Fibroblast of pulmonary artery (primary cell): ENCODE measurements at places on chromosomes 7 and 10.

- peak; percentile 13 for DNase-seq
These were observed 92.9 kb downstream of the ZNF467 start for GRCh38 chr7:149680331-149681025.

DNA sequence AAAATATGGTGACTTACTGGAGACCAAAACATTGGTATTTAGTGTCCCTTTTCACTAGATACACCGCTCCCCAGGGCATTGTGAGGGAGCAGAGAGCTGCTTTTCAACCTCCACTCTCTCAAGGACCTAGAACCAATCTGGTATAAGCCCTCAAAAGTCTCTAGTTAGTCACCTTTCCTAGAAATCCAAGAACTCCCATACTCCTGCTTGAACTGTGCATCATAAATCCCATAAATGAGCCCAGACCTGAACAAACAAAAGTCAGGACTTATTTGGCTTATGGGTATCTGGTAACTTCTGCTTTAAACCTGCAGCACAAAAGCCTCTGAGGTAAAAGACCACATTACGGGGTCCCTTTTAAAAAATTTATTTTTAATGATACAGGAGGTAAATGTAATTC lies 603.1 kb upstream of the LRRTM3 start:
- DNase-seq = no peak

DNA sequence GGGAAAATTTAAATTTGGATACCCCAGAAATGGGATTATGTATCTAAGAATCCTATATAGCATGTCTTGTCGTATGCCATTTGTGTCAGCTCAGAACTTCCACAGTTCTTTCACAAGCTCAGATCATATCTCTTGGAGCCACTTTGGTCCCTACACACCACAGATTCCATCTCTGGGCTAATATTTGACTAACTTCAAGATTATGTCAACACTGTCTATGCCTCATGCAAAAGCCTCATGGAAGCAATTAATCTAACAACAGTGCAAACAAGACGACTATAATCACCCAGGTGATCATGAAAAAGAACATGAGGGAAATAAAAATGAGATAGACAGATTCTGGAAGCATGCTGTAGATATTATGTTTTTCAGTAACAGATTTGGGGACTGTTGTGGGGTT lies 189.1 kb downstream of the LRRTM3 start:
- no peak for DNase-seq

DNA sequence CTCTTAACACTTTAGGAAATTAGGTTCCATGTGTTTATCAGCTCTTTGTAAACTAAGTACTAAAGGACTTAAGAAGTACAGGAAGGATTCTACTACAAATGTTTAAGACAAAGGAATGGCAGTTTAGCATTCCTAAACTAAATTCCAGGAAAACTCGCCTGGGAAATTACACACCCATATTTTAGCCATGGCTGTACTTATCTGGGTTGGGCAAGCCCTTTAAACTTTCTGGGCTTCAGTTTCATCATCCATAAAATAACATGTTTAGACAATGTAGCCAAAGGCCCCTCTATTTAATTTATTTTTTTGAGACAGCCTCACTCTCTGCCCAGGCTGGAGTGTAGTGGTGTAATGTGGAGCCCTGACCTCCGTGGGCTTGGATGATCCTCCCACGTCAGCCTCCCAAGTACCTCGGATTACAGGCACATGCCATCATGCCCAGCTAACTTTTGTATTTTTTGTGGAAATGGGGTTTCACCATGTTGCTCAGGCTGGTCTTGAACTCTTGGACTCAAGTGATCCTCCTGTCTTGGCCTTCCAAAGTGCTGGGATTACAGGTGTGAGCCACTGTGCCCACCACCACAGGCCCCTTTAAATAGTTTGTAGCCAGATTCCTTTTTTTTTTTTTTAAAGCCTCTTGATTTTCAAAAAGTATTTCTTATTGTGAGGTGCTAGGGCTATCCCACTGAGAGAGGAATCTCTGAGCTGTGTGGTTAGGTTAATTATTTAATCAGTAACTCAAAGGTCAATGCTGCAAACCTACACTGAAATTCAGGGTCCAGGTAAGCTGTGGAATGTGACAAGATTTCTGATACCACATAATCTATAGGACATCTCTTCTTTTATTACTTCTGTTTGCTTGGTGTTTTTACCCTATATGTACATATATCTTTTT lies 32.1 kb downstream of the TMEM60 start:
- DNase-seq = peak; percentile 64

DNA sequence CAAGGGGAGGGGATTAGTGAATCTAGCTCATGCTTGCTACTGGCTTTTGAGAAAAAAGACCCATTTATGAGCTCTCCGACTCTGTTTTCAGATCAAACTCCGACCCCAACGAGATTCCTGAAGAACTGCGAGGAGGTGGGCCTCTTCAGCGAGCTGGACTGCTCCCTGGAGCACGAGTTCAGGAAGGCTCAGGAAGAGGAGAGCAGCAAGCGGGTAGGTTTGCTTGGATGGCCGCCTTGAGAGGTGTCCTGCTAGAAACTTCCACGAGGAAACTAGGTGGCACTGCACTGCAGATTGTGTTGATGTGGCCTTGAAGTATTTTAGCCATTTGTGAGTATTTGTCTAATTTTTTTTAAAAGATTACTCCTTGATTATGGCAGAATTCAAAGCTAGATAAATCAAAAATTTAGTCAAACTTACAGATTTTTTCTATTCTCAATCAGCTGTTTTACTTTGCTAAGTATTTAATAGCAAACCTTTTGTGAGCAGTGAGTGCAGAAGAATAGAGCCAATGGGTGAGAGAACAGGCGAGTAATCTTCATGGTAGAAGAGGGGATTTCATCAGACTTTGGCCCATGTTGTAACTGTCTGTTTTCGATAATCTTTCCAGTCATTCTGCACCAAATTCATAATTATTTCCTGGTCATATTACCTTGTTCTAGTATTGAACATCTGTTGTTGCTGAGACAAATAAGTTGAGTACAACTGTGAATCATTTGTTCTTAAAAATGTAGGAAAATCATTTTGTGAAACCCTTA lies 95.4 kb downstream of the CREB5 start:
- DNase-seq = no peak

- DNase-seq = no peak
These were observed 33.3 kb upstream of the AP5Z1 start for GRCh38 chr7:4742051-4742573.

- DNase-seq = no peak
These were observed 395 bp upstream of the ZNF25 start for GRCh38 chr10:37976880-37977203.

GRCh38 chr7:93414574-93414973 lies 159.9 kb downstream of the CALCR start:
- no peak for DNase-seq

DNA sequence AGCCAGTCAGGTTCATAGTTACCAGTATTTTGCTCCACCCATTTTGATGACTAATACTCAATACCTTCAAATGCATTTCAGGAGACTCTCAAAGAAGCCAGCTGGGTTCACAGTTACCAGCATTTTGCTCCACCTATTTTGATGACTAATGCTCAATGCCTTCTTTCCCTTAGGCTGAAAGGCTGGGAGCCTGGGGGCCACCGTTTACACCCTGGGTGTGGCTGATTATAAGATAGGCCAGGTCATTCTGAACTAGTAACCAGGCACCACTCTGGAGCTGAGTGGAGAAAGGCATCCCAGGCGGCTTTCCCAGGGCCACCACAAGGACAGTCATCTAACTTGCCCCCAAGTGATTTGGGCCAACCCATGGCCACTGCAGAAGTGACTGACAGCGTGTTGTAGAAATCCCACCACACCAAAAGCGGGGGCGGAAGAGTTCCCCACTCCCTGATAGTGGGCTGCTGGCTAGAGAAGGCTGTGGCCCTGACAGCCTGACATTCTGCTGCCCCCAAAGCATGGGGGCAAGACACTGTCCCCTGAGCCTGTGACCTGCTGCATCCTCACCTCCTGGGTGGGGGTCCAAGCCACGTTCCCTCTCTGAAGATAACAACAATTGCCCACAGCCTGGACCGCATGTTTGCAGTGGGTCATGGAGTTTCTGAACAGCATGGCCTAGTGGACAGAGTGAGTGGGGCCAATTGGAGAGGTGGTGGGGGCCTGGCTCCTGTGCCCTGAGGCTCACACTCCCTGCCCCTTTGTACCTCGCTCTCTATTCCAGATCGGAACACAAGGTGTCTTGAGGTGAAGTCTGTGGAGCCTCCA lies 23.0 kb upstream of the ZNF488 start:
- peak; percentile 62 for DNase-seq

- no peak for DNase-seq
These were observed 3.0 kb downstream of the PCLO start for GRCh38 chr7:83159731-83160130.

- DNase-seq = no peak
These were observed 17.5 kb downstream of the RASGEF1A start for GRCh38 chr10:43249151-43249961.

GRCh38 chr7:2707481-2707880 lies 19.5 kb downstream of the AMZ1 start:
- no peak for DNase-seq

DNA sequence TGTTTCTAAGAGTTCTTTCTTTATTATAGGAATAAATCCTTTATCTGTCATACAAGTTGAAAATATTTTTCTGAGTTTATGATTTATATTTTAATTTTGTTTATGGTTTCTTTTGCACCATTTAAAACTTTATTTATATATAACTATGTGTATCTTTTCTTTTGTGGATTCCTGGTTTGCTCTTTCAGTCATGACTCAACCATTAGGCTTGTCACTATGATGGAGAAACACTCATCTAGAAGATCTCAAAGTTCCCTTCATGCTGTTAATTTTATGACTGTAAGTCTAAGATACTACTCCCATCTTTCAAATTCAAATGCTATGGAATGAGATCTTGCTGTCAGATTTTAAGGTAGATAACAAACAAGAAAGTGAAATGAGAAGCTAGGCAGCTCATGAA lies 199.5 kb downstream of the INHBA start:
- DNase-seq = peak; percentile 14

- DNase-seq = peak; percentile 20
These were observed 1.9 kb downstream of the ACSL5 start for GRCh38 chr10:112375721-112376395.

DNA sequence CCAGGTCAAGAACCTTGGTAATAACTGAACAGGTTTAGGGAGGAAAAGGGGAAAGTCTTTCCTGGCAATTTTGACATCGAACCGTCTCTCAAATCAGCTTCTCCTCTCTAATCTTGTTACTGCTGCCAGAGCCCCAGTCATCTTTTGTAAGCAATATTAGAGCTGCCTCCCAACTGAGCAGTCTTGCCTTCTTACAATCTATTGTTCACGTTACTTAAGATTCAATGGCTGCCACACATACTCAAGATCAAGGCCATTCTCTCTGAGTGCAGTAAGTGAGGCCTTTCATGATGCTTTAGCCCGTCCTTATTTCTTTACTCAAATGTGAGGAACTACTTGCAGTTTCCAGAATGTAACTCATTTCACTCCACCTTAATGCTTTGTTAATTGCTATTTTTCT lies 12.4 kb downstream of the NET1 start:
- DNase-seq = no peak

DNA sequence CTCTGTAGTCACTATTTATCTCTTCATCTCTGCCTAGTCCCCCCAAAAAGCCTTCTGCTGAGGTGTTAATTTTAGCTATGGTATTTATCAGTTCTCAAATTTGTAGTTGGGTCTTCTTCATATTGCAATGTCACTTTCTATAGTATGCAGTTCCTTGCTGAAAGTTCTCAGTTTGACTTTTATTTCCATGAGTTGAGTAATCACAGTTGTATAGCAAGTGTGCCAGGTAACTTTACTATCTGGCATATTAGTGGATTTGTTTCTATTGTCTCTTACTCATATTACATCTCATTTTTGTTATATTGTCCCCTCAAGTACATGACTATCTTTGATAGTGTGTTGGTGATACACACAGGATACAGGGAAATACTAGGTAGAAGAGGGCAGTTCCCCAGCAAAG lies 152.8 kb downstream of the CUBN start:
- DNase-seq = no peak

DNA sequence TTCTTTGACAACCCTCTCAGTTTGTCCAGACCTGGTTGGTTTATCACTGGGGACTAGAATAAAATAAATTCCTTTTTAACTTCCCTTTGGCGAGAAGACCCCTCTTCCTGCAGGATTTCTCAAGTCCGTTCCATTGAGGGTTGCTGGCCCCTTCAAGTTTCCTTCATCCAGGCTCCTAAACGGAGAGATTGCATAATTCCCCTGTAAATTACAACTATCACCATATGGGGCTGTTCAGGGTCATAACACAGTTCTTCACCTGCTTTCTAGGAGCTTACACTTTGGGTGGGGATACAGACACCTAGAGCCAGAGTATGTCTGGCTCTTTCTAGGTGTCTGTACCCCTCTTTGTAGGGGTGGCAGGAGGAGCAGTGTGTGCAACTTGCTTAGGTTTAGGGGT lies 3.3 kb upstream of the COPS6 start:
- no peak for DNase-seq

GRCh38 chr10:4034907-4035598 lies 250.0 kb upstream of the KLF6 start:
- DNase-seq = peak; percentile 22

DNA sequence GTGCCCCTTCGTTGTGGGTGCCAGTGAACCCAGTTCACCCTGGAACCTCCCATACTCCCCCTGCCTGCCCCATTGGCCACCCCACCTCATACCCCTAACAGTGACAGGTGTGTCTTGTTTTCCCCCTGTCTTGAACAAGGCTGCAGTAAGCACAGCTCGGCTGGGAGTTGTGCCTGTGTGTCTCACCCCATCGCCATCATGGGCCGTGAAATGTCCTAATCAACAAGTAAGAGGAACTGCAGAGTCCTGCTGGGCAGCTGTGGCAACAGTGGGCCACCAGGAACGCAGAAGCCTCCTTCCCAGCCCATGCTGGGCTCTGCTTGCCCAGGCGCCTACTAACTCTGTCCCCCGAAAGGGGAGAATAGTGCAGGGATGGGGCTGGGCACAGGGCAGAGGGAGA lies 91.6 kb downstream of the C10orf105 start:
- DNase-seq = no peak

DNA sequence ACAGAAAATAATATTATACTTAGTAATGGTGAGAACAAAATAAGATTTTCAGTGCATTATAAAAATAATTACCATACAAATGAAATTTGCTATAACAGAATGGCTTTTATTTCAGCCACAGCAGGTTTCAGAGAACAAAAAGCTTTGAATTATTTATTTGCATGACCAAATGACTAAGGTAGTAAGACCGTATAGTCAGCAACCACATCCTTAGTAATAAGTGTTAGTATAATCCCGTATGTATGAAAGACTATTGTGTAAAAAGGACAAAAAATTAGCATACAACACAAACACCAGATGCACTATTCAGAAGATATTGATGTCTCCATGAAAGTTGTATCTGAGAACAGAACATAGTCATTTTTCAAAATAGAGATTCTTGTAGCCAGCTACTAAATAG lies 12.2 kb downstream of the PDZD8 start:
- peak; percentile 29 for DNase-seq

GRCh38 chr10:13388478-13389230 lies 40.6 kb upstream of the SEPHS1 start:
- no peak for DNase-seq

DNA sequence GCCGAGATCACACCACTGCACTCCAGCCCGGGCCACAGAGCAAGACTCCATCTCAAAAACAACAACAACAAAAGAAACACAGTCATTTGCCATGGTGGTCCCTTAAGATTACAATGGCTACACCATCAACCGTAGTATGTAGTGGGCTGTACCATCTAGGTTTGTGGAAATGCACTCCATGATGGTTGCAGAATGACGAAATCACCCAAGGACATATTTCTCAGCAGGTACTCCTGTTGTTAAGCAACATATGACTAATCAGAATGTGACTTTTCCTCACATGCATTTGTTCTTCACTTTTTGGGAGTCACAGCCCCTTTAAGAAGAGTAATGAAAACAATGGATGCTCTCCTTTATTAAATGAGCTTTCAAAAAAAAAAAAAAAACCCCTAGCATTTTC lies 11.0 kb downstream of the SVIL start:
- peak; percentile 61 for DNase-seq
